ENCODE measurements at places on chromosomes 16 and 17.

DNA sequence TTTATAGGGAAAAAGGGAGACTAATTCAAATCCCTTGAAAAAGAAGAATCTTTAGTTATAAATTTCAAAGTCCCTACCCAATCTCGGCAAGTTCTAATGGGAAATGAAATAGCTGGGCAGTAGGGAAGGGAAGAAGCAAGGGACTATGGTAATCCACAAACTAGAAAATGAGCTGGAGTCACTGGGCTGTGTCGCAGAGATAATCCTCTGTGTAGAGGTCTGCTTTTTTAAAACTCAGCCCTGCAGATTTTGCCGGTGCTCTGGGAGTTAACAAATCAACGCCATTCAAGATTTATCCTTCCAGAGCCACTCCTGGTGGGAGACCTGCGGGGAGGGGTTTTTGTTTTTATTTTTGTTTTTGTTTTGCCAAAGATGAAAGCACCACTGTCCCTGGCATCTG, 20.8 kb downstream of the SNX11 start:
- no peak for DNase-seq

- DNase-seq, result peak; percentile 18
Observed at GRCh38 chr17:70767102-70767701, 597.9 kb downstream of the KCNJ2 start.

GRCh38 chr16:1167276-1168107, 14.6 kb downstream of the CACNA1H start:
- DNase-seq, result no peak

GRCh38 chr17:17514993-17515933, 19.1 kb upstream of the RASD1 start:
- DNase-seq, result peak; percentile 83

DNA sequence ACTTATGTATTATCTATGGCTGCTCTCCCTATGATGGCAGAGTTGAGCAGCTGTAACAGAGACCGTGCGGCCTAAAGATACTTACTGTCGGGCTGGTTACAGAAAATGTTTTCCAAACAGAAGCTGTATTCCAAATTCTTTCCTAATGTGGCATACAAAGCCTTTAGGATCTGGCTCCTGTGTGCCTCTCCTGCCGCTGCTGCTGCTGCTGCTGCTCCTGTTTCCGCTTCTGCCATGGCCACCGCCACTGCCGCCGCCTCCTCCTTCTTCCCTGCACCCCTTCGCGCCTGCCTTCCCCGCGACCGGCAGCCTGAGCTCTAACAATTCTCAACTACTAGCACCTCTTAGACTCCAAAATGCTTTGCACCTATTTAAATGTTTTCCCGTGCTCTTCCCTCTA, 263.9 kb upstream of the TBX2 start:
- no peak for DNase-seq
